NCI-H748 treated with DMSO at 0.1 percent for 48 hours (cell line): ENCODE measurements at places on chromosomes 3 and 15.
A peak's percentile ranks its signal among the peaks of the same experiment; 100 is the strongest.

GRCh38 chr3:126816986-126817777 is 113.1 kb downstream of the CHCHD6 start:
- DNase-seq, result no peak

DNA sequence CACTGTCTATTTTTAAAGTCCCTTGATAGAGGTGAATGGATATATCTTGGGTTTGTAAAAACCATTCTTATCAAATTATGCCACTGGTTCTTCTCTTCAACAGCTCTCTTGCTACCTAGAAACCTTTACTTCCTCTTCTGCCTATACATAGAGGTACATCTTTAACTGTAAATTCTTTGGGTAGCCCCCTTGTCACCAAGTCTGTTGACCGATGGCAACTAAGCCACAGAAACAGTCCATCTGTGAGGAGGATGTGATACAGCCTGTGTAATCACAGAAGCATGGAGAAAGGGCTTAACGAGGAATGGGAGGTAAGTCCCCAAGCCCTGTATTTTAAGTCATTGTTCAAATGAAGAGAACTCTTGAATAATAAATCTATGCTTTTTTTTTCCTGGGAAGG is 246.5 kb upstream of the MDFIC2 start:
- no peak for DNase-seq

DNA sequence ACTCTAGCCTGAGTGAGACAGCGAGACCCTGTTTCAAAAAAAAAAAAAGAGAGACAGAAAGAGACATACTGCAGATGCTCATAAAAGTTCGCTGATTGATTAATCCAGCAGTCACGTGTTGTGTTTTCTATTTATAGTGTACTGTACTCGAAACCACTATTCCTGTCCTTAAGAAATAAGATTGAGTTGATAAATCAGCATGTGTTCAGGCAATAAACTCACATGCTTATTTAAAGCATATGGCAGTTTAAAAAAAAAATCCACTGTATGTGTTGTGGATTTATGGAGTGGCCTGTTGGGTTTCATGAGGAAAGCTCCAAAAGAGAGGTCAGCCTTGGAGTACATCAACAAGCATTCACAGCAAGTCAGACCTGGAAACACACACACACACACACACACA is 17.7 kb downstream of the RPL22L1 start:
- no peak for DNase-seq

GRCh38 chr3:42804106-42804830 is at the start of gene HIGD1A:
Gene HIGD1A (minus strand): TSS chr3:42804490. CDS start chr3:42794253, 10,237 bp downstream.
- peak; percentile 86 for DNase-seq

DNA sequence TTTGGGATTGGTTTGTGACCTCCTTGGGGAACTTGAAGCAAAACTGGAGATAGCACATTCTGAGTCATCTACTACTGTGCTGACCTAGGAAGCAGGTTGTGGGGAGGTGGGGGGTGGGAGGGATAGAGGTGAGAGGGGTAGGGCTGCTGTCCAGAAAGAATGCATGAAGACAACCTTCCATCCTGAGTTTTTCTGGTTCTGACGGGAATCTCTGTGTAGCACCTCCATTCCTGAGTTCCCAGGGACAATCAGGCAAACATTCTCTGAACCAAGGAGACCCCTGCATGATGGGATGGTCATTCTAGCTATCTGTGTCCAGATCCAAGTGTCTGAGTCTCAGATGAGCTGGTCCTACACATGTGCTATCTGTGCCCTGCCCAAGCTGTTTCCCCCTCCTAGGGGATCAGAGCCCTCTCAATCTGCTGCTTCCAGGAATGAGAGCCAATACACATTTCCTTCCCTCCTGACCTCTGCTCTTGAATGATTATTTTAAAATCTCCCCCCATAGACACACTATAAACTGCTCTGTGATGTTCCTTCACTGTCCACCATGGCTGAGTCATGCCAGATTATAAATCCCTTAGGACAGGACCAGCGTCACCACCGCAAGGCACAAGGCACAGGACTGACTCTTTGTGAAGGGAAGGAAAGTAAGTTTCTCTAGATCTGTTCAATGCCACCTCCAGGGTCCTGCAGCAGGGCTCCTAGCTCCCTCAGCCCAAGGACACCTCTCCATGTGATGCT is 2.2 kb upstream of the CD276 start:
- no peak for DNase-seq

- DNase-seq, result no peak
These were observed 26.5 kb downstream of the MTMR14 start for GRCh38 chr3:9675736-9676290.

DNA sequence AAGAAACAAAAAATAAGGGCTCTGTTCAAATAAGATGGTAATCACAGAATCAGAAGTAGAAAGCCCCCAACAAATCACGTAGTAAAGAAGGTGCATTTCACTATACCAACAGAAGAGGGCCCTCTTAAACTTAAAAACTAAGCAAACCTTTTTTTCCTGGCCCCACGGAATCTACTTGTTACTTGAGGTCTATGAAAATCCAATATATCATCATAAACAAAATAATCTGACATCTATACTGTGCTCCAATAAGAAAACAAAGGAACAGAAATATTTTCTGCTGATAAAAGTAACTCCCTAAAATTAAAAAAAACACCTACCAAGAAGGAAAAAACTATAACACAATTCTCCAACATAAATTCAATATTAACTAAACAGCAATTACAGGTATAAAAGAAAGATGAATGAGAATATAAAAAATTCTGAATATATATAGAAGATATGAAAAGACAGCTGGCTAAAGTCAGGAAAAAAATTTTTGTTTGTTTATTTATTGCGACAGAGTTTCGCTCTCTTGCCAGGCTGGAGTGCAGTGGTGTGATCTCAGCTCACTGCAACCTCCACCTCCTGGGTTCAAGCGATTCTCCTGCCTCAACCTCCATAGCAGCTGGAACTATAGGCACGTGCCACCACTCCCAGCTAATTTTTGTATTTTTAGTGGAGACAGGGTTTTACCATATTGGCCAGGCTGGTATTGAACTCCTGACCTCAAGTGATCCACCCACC is 81.8 kb downstream of the CLASP2 start:
- peak; percentile 13 for DNase-seq

- no peak for DNase-seq
These were observed 104.7 kb downstream of the SEMA6D start for GRCh38 chr15:47822048-47822447.

GRCh38 chr3:32153414-32154204 is 47.2 kb downstream of the GPD1L start:
- DNase-seq, result no peak

- DNase-seq, result no peak
These were observed 54.0 kb upstream of the SKOR1 start for GRCh38 chr15:67771189-67771800.

GRCh38 chr3:45915059-45915439 is 28.2 kb upstream of the CXCR6 start:
- DNase-seq, result no peak

GRCh38 chr3:51686512-51687215 is 15.6 kb downstream of the TEX264 start:
- DNase-seq, result no peak

- no peak for DNase-seq
These were observed 11.8 kb downstream of the CACNA1D start for GRCh38 chr3:53506110-53506762.

DNA sequence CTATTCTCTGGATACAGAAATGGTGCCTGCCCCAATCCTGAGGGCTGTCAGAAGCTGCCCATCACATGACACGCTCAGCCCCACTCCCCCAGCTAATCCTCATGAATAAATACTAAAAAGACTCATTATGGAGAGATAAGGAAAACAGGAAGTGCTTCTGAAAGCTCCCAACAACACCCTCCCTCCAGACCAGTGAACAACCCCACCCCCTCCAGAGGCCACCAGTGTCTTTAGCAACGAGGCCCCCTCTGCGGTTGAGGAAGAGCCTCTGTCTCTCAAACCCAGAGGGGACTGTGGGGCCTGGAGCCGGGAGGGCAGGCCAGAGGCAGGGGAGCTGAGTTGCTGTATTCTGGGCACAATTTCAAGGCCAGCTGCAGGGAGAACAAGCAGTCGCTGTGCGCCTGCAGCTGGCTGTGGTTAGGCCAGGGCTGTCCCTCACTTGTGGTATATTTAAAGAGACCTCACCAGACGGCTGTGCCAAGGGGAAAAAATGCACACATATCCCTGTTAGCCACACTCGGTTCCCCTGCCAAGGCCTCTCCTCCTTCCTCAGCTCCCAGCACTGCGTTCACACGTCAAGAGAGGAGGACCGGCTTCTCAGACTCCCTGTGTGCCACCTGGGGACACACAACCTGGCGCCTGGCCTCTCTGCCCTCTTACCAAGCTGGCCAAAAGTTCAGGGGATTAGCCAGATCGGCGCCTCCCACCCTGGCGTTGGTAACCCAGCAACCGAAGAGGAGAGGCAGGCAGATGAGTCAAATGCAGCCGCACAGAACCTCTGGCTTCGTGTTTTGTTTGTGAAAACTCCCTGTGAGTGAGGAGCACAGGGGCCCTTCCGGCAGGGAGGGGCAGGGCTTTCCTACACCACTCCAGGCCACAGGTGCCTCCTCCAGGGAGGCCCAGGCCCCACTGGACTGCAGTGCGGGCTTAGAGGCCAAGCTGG is 101.2 kb upstream of the ETV5 start:
- DNase-seq, result no peak

DNA sequence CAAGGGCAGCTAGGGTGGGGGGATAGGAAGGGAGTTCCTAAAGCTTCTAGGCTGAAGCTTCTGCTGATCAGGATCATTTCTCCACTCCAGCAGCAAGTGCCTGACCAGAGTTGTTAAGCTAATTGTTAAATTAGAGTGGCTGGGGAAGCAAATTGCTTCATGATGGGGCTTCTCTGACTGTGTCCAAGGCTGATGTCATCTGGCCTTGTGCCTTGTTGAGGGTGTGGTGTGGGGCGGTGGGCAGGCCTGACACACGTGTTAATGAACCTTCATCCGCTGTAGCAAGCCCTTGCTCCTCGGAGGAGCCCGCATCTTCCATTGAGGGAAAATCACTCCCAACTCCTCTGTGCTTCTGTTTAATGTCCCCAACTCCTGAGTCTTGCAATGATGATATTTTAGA is 84.3 kb upstream of the ROPN1 start:
- DNase-seq, result no peak

- no peak for DNase-seq
These were observed 42.3 kb upstream of the USP3 start for GRCh38 chr15:63462088-63462487.

GRCh38 chr3:16460886-16461285 is 52.6 kb downstream of the RFTN1 start:
- DNase-seq, result peak; percentile 71

DNA sequence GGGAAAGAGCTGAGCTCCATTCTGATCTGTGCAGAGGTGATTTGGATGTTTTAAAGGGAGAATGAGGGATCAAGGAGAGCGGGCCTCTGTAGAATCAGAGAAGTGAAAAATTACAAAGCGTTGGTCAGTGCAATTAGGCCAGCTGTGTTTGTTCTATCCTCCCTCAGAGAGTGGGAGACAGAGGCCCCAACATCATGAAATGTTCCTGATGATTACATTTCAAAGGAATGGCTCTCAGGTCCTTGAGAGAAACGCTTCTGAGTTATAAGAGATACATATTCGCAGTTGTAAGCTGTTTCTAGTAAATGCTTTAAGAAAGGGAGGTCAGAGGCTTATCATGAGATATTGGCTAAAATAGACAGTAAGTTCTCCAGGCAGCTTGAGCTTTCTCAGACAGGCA is 15.7 kb upstream of the CAND2 start:
- no peak for DNase-seq

- peak; percentile 44 for DNase-seq
These were observed 29.2 kb downstream of the AP3B2 start for GRCh38 chr15:82680200-82681102.

- DNase-seq, result no peak
These were observed 114.7 kb upstream of the LRTM1 start for GRCh38 chr3:55042591-55042990.

- no peak for DNase-seq
These were observed 355.5 kb downstream of the OCA2 start for GRCh38 chr15:27743638-27744037.

GRCh38 chr15:78414621-78415250 is 23.3 kb upstream of the IREB2 start:
- peak; percentile 15 for DNase-seq

DNA sequence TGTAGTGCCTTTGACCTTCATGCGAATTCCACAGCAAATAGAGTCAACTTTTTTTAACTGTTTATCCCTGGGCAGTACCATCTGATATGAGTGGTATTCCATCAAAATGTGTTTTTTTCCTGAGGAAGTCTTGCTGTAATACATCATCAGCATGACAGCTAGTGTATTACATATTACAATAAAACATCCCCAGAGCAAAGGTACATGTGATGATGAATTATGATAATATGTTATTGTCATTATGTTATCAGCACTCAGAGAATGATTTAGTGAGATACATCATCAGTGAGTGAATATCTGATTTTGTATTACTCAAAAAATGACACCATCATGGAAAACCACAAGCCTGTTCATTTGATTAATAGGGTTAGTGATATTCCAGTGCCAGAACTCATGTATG is 69.7 kb upstream of the ARL6 start:
- no peak for DNase-seq

DNA sequence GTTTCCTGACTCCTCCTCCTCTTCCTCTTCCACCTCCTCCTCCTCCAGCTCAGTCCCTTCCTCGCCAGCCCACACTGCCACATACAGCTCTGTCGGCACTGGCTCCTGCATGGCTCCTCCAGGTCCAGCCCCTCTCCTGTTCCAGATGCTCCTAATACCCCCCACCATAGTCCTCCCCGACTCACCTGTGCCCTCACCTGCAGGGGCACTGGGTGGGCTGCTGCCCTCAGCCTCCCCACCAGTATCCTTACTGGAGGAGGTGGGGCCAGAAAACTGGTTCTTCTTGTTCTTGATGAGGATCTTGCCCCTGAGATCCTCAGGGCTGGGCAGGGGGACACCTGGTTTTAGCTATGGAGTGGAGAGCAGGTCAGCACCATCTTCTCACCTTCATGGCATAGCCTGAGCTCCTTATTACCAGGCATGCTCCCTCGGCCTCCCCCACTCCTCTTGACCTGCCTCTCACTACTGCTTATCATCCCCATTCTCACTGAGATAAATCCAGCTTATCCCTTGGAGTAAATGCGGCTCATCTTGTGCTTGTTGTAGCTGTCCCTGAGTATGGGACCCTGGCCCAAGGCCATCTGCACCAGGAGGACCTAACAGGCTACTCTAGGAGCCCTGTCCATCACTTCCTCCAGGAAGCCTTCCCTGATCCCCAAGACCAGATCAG is 11.0 kb downstream of the PLCB2 start:
- DNase-seq, result no peak

GRCh38 chr3:88661433-88661824 is 446.0 kb upstream of the EPHA3 start:
- peak; percentile 57 for DNase-seq

DNA sequence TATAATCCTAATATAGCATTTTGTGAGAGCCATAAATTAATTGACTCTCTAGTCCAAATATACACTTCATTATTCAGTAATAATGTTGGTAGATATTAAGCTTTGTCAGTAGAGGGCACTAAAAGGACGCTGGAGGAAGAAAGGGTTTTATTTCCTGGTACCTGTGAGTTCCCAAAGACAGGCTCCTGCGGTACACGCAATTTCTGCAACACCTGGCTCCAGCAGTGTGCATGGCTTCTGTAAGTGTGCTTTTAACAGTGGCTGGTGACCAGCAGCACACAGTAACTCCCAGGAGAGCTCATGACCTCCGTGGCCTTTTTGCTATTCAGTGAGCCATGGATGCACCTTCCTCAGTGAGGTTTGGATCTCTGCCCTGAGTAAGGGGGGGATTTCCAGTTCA is 338.3 kb upstream of the ZNF385D start:
- peak; percentile 6 for DNase-seq

- DNase-seq, result no peak
These were observed 43.7 kb upstream of the POLR2M start for GRCh38 chr15:57662802-57663201.
